ENCODE measurements at places on chromosomes 6 and 20.

GRCh38 chr6:70221025-70221714 is 81.7 kb downstream of the COL9A1 start:
- no peak for DNase-seq

GRCh38 chr20:22529150-22530019 is 55.0 kb downstream of the FOXA2 start:
- DNase-seq: no peak

- DNase-seq: no peak
Observed at GRCh38 chr20:39016506-39016905, 54.4 kb downstream of the DHX35 start.

- DNase-seq: no peak
Observed at GRCh38 chr6:56475736-56476457, 166.8 kb downstream of the DST start.

DNA sequence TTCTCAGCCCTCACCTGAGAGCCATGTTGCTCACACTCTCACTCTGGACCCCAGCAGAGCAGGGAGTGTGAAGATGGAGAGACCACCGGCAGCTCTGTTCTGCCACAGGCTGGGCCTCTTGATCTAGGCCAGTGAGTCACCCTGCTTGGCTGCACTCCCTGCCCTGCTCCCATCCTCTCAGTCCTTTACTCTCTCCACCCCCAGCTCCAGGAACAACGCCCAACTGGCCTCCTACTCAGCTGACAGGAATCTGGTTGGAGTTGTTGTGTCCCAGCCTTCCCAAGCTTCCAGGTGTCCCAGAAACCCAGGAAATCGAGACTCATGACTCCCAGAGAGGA is at the start of gene PSORS1C1:
TSS of gene PSORS1C1 (plus strand) at position 260 of the 338 bp plus-strand sequence. CDS start 14,833 bp downstream, outside the sequence.
- no peak for DNase-seq
